ENCODE measurements at places on chromosomes 6 and 20. TPM values are rescaled to one million over a fixed set of nuclear protein-coding genes. Genes with fewer than 3 reads are reported as not detected.

- no peak overlapping the region for H3K27ac ChIP-seq
- H3K27me3 ChIP-seq: no peaks in the 10 kb centered on the region
- H3K36me3 ChIP-seq: no peaks in the 10 kb centered on the region
- no peak for DNase-seq
- H3K4me1 ChIP-seq: peaks cover 19% of the 10 kb centered on the region
Measured at GRCh38 chr6:155414049-155414448, 41.6 kb downstream of the NOX3 start.

- H3K4me1 ChIP-seq: peaks cover 4% of the 10 kb centered on the region
- peaks cover 8% of the 10 kb centered on the region for H3K27me3 ChIP-seq
- H3K27ac ChIP-seq: no peak overlapping the region
- DNase-seq: no peak
- H3K36me3 ChIP-seq: no peaks in the 10 kb centered on the region
Measured at GRCh38 chr20:20237093-20237959, 130.6 kb upstream of the INSM1 start.

- H3K4me1 ChIP-seq: peaks cover 34% of the 10 kb centered on the region
- H3K36me3 ChIP-seq: peaks cover 3% of the 10 kb centered on the region
- no peak overlapping the region for H3K4me3 ChIP-seq
Measured at GRCh38 chr6:79813854-79814709, 133.3 kb downstream of the ELOVL4 start.

- H3K36me3 ChIP-seq: no peaks in the 10 kb centered on the region
- H3K4me1 ChIP-seq: peaks cover 11% of the 10 kb centered on the region
- peaks cover 13% of the 10 kb centered on the region for H3K27me3 ChIP-seq
- no peak overlapping the region for H3K27ac ChIP-seq
- H3K4me3 ChIP-seq: no peak overlapping the region
- no peak for DNase-seq
Measured at GRCh38 chr6:145313041-145313855, 422.1 kb downstream of the EPM2A start.

DNA sequence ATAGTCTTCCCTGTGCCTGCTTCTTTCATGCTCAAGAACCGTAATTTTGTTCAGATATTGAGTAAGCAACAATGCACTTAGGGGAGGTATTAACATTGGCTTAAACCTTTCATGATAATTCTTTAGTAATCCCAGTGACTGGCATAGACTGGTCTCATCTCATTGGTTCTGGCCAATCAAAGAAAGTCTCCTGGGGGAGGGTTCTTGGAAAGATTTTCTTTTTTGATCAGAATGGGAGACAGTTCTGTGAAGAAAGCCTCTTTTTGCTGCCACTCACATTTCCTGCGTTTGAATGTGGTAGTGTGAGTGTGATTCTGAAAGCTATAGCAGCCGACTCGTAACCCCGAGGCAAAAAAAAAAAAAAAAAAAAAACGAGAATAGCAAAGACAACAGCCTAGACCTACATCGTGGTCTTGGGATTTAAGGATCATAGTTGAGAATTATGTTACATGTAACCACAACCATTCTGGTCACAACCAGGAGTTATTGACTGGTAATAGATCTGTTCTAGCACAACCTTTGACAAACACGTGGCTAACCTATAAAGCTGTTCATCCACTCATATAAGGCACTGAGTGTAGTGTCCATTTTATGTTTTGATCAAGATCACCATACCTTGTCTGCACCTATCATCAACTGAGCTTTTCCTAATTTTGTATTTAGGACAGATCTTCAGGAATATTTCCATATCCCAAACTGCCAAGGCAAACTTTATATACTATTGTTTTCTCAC is 15.1 kb upstream of the TMEM217 start:
- no peak overlapping the region for H3K27ac ChIP-seq
- H3K4me1 ChIP-seq: peaks cover 14% of the 10 kb centered on the region
- H3K4me3 ChIP-seq: no peak overlapping the region
- H3K27me3 ChIP-seq: no peaks in the 10 kb centered on the region

GRCh38 chr6:143183666-143184065 is 123.0 kb downstream of the AIG1 start:
- no peak overlapping the region for H3K27ac ChIP-seq
- DNase-seq: no peak
- H3K36me3 ChIP-seq: peaks cover 22% of the 10 kb centered on the region

DNA sequence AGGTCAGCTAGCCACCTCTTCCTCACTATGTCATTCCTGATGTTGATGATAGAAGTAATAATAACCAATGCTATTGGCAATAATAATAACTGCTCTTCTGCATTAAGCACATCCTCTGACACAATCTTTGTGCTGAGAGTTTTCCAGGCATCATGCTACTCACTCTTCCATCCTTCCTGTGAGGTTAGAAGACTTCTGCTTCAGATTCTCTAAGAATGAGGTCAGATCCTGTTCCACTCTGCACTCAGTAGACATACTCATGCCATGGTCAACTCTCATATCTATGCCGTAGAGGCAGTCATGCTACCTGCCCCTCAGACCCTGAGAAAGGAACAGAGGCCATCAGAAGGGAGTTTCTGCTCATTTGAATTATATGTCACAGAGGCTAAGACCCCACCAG is 98.1 kb upstream of the TOP1 start:
- peaks cover 10% of the 10 kb centered on the region for H3K27me3 ChIP-seq
- no peak overlapping the region for H3K4me3 ChIP-seq
- H3K27ac ChIP-seq: no peak overlapping the region
- H3K36me3 ChIP-seq: no peaks in the 10 kb centered on the region
- peaks cover 6% of the 10 kb centered on the region for H3K4me1 ChIP-seq
- no peak for DNase-seq

GRCh38 chr6:91824331-91824730 is 1237.5 kb upstream of the MAP3K7 start:
- H3K4me1 ChIP-seq: no peaks in the 10 kb centered on the region
- H3K27ac ChIP-seq: no peak overlapping the region
- no peaks in the 10 kb centered on the region for H3K27me3 ChIP-seq

HFE gene
- total RNA-seq: 2.6 TPM

SAPCD1 gene
- 8.9 TPM for total RNA-seq

LINC00237 gene
- not detected for total RNA-seq

CCN5 gene
- not detected for total RNA-seq

METTL24 gene
- total RNA-seq: 10.0 TPM

Measured in type B pancreatic cell (in vitro differentiated cells).